ENCODE measurements at places on chromosomes 4 and X. TPM values are rescaled to one million over a fixed set of nuclear protein-coding genes. Genes with fewer than 3 reads are reported as not detected.
A peak's percentile ranks its signal among the peaks of the same experiment; 100 is the strongest.

- H3K27ac ChIP-seq: peak overlapping the region; percentile 22
- peaks cover 18% of the 10 kb centered on the region for H3K36me3 ChIP-seq
- H3K4me3 ChIP-seq: no peak overlapping the region
- no peak for DNase-seq
- no peaks in the 10 kb centered on the region for H3K4me1 ChIP-seq
Measured at GRCh38 chr4:75821966-75822365, 80.3 kb downstream of the PPEF2 start.

DNA sequence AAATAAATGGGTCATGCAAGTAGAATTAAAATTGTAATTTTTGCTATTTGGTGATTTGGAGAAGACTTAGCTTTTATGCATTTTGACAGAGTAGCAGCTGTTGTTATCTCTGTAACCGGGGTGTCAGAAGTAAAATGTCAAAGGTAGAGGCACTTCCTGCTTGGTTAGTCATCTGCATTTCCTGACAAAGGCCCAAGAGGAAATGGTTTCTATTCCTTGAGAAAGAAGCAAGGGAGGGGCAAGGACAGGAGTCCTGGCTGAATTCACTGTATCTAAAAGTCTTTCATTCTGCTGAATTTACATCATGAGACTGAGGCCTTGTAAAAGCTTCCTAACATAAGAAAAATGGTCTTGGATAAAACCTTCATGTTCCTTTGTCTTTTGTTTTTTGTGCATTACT is 550.9 kb upstream of the BOD1L1 start:
- H3K27me3 ChIP-seq: peaks cover 3% of the 10 kb centered on the region
- H3K27ac ChIP-seq: no peak overlapping the region
- H3K36me3 ChIP-seq: no peaks in the 10 kb centered on the region
- DNase-seq: no peak

- H3K4me1 ChIP-seq: peaks cover 22% of the 10 kb centered on the region
- H3K27ac ChIP-seq: no peak overlapping the region
- H3K36me3 ChIP-seq: no peaks in the 10 kb centered on the region
- H3K4me3 ChIP-seq: no peak overlapping the region
- H3K27me3 ChIP-seq: no peaks in the 10 kb centered on the region
- no peak for DNase-seq
Measured at GRCh38 chr4:90840828-90841227, 713.6 kb downstream of the CCSER1 start.

DNA sequence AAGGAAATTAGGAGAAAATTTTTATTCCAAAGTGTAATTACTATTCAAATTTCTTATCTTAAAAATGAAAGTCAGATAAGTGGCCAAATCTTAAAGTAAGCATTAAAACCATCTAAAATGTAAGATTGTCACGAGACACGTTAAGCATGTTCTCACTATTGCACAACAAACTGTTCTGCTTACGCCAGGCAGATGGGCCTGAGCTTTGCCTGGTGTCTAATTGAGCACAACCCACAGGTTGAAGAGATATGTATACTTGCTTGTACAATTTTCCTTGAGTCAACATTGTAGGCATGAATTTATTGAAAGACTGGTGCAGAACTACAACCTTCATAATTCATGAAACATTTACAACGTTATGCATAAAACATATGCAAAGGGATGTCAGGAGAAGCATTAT is 3.9 kb downstream of the RNF128 start:
- DNase-seq: no peak
- peaks cover 27% of the 10 kb centered on the region for H3K27me3 ChIP-seq
- no peak overlapping the region for H3K4me3 ChIP-seq

- H3K4me1 ChIP-seq: peaks cover 8% of the 10 kb centered on the region
- no peak for DNase-seq
- H3K36me3 ChIP-seq: no peaks in the 10 kb centered on the region
- H3K27ac ChIP-seq: peak overlapping the region; percentile 91
- peak overlapping the region; percentile 89 for H3K4me3 ChIP-seq
Measured at GRCh38 chrX:106999002-106999975, 723 bp downstream of the MORC4 start.

DNA sequence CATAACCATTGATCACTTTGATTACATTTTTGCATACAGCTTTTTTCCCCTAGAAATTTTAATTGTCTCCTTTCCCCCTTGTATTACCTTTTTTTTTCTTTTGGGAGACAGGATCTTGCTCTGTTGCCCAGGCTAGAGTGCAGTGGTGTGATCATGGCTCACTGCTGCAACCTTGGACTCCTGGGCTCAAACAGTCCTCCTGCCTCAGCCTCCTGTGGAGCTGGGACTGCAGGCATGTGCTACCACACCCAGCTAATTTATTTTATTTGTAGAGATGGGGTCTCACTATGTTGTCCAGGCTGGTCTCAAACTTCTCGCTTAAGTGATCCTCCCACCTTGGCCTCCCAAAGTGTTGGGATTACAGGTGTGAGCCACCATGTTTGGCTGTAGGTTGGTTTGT is 47.0 kb downstream of the ZFX start:
- DNase-seq: no peak
- no peak overlapping the region for H3K27ac ChIP-seq
- no peak overlapping the region for H3K4me3 ChIP-seq
- H3K4me1 ChIP-seq: peaks cover 52% of the 10 kb centered on the region
- H3K36me3 ChIP-seq: peaks cover 4% of the 10 kb centered on the region

Gene BBS12
- 3.3 TPM for total RNA-seq

Gene CENPI
- total RNA-seq: 5.7 TPM

- H3K4me3 ChIP-seq: no peak overlapping the region
- H3K4me1 ChIP-seq: peaks cover 5% of the 10 kb centered on the region
- H3K27ac ChIP-seq: no peak overlapping the region
- no peaks in the 10 kb centered on the region for H3K36me3 ChIP-seq
Measured at GRCh38 chr4:3250438-3250955, 1.5 kb downstream of the MSANTD1 start.

GRCh38 chr4:186736466-186736865 is 12.8 kb upstream of the FAT1 start:
- no peaks in the 10 kb centered on the region for H3K36me3 ChIP-seq
- no peak overlapping the region for H3K4me3 ChIP-seq
- H3K27ac ChIP-seq: no peak overlapping the region
- no peaks in the 10 kb centered on the region for H3K27me3 ChIP-seq
- no peak for DNase-seq

DNA sequence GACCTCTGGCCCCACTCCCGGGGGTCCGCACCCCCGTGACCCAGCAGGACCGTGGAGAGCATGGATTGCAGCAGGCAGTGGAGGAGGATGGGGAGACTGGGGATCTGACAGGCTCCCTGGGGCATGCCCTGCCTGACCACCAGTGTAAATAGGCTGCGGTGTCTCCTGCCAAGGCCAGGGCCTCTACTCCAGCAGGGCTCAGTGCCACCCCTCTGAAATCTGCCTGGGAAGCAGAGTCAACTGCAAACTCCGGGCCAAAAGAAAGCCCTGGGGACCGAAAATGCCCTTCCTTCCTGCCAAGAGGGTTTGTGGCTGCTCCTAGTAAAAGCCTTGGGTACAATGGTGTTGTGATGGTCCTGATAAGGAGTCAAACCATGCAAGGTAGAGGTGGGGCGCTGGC is 6.4 kb downstream of the ADRA2C start:
- H3K36me3 ChIP-seq: peaks cover under 1% of the 10 kb centered on the region
- peaks cover 2% of the 10 kb centered on the region for H3K4me1 ChIP-seq
- no peak overlapping the region for H3K27ac ChIP-seq
- no peak overlapping the region for H3K4me3 ChIP-seq
- H3K27me3 ChIP-seq: peaks cover 47% of the 10 kb centered on the region

Gene ANKRD50
- 47.2 TPM for total RNA-seq

DNA sequence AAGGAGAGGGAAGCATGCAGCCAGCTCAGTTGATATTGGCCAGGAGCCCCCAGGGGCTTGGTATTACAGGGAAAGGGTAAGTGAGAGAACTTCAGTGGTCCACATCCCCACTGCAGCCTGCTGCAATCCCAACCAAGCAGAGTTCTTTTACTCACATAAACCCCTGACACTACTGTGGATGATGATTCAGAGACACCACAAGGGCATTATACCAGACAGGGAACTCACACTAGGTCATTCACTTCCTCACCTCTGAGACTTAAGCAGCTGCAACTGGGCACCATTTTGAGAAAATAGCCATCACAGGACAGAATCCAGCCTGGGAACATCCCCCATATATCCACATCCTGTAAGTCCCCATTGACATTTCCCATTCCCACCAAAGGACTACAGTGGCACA is 248.0 kb downstream of the INPP4B start:
- no peaks in the 10 kb centered on the region for H3K27me3 ChIP-seq
- DNase-seq: no peak
- H3K27ac ChIP-seq: no peak overlapping the region
- peaks cover 4% of the 10 kb centered on the region for H3K36me3 ChIP-seq
- no peaks in the 10 kb centered on the region for H3K4me1 ChIP-seq

- no peaks in the 10 kb centered on the region for H3K36me3 ChIP-seq
- H3K27ac ChIP-seq: no peak overlapping the region
- H3K27me3 ChIP-seq: peaks cover 12% of the 10 kb centered on the region
- H3K4me3 ChIP-seq: no peak overlapping the region
- H3K4me1 ChIP-seq: no peaks in the 10 kb centered on the region
Measured at GRCh38 chr4:175951794-175952193, 113.8 kb upstream of the WDR17 start.

- H3K36me3 ChIP-seq: no peaks in the 10 kb centered on the region
- DNase-seq: no peak
- no peak overlapping the region for H3K4me3 ChIP-seq
Measured at GRCh38 chrX:14300376-14300775, 229.0 kb upstream of the GLRA2 start.

GRCh38 chr4:71460371-71460770 is 121.6 kb downstream of the SLC4A4 start:
- no peaks in the 10 kb centered on the region for H3K36me3 ChIP-seq
- peaks cover 13% of the 10 kb centered on the region for H3K4me1 ChIP-seq
- H3K4me3 ChIP-seq: no peak overlapping the region
- H3K27ac ChIP-seq: no peak overlapping the region
- H3K27me3 ChIP-seq: no peaks in the 10 kb centered on the region
- no peak for DNase-seq

Gene SPOCK3
- not detected for total RNA-seq

DNA sequence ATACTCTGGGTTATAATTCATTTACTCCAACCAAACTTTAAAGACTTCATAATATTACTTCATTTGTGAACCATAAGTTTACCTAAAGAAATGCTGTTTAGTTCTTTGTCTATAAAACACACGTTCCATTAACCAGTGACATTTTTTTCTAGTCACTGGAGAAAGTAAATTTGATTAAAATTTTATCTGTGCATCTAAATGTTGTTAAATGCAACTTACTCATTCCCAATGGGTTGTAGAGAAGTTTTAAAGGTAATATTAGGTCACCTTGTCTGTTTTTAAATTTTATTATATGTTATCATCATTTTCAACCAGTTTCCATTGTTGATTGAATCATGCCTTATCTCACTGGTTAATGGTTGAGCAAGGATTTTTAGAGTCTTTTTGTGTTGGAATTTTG is 401.4 kb downstream of the CCSER1 start:
- H3K4me3 ChIP-seq: no peak overlapping the region
- no peak for DNase-seq
- H3K4me1 ChIP-seq: no peaks in the 10 kb centered on the region
- H3K27ac ChIP-seq: no peak overlapping the region

DNA sequence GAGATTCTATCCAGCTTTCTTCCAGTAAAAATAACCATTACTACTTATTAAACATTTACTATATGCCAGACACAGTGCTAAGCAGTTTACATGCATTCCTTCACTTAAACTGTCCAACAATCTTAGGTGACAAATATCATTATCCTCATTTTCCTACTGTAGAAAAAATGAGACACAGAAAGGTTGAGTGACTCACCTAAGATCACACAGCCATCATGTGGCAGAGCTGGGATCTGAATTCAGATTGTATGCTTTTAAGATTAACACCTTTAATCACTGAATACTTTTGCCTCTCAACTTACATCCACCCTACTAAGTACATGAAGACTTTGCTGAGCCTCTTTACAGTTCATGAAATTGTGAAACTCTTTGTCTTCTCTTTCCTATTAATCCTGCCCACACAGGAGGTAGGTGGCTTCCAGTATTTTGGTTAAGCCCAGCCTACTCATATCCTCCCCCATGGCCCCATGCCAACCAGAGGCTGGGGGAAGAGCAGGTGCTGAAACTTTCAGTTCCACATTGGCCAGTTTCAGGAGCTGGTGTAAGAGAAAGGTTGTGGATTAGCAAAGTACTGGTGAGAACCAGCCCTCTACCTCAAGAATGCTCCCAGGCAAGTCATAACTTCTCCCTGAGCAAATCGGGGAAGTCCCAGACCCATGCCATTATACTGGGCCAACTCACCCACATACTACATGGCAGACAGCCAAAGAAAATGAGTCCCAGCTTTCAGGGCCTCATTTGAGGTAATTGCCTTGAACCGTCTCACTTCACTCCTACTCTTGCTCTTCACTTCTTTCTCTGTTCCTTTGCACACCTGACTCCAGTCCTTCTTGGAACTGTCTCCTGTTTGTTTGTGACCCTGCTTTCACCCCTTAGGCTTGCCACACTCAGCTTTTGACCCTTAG is 211.1 kb downstream of the GUCY2F start:
- no peaks in the 10 kb centered on the region for H3K4me1 ChIP-seq
- H3K27ac ChIP-seq: no peak overlapping the region
- DNase-seq: no peak
- H3K36me3 ChIP-seq: no peaks in the 10 kb centered on the region
- H3K4me3 ChIP-seq: no peak overlapping the region
- no peaks in the 10 kb centered on the region for H3K27me3 ChIP-seq

DNA sequence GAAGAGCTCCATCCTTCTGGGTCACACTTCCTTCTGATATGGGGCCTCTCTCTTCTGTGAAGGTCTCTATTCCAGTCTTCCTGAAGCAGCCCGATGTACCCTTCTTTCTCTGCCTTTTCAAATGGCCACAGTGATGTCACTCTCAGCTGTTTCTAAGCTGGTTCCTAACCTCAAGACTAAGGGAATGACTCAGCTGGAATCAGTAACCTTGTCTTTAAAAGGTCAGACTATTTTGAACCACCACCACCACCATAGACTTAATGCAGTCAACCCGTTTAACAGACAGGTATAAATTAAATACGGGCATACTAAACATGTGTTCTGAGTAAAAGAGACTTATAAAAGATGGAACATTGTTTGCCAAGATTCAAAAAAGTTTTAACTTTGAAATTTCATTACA is 121.0 kb downstream of the PPA2 start:
- H3K36me3 ChIP-seq: peaks cover 3% of the 10 kb centered on the region
- no peaks in the 10 kb centered on the region for H3K4me1 ChIP-seq

GRCh38 chrX:20221902-20222301 is 44.8 kb downstream of the RPS6KA3 start:
- H3K36me3 ChIP-seq: no peaks in the 10 kb centered on the region
- H3K4me3 ChIP-seq: no peak overlapping the region

DNA sequence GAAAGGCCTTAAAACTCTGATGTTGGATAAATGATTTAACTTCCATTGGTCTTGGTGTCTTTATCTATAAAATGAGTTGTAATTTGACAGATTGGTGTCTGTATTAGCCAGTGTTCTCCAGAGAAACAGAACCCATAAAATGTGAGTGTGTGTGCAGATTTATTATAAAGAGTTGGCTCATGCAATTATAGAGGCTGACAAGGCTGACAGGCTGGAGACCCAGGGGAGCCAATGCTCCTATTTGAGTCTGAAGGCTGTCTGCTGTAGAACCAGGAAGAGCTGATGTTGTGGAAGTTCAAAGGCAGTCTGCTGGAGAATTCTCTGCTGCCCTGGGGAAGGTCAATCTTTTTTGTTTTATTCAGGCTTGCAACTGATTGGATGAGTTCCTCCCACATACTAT is 131.7 kb downstream of the SLC4A4 start:
- peaks cover 44% of the 10 kb centered on the region for H3K4me1 ChIP-seq
- H3K36me3 ChIP-seq: peaks cover 9% of the 10 kb centered on the region
- no peaks in the 10 kb centered on the region for H3K27me3 ChIP-seq
- no peak overlapping the region for H3K27ac ChIP-seq
- H3K4me3 ChIP-seq: no peak overlapping the region

- no peak overlapping the region for H3K27ac ChIP-seq
- no peaks in the 10 kb centered on the region for H3K27me3 ChIP-seq
- DNase-seq: no peak
- no peaks in the 10 kb centered on the region for H3K36me3 ChIP-seq
- peaks cover 6% of the 10 kb centered on the region for H3K4me1 ChIP-seq
- no peak overlapping the region for H3K4me3 ChIP-seq
Measured at GRCh38 chrX:20026278-20026677, 35.4 kb upstream of the BCLAF3 start.

Measured in chondrocyte (in vitro differentiated cells).